ENCODE measurements at places on chromosomes 11 and 22. TPM values are rescaled to one million over a fixed set of nuclear protein-coding genes. Genes with fewer than 3 reads are reported as not detected.

DNA sequence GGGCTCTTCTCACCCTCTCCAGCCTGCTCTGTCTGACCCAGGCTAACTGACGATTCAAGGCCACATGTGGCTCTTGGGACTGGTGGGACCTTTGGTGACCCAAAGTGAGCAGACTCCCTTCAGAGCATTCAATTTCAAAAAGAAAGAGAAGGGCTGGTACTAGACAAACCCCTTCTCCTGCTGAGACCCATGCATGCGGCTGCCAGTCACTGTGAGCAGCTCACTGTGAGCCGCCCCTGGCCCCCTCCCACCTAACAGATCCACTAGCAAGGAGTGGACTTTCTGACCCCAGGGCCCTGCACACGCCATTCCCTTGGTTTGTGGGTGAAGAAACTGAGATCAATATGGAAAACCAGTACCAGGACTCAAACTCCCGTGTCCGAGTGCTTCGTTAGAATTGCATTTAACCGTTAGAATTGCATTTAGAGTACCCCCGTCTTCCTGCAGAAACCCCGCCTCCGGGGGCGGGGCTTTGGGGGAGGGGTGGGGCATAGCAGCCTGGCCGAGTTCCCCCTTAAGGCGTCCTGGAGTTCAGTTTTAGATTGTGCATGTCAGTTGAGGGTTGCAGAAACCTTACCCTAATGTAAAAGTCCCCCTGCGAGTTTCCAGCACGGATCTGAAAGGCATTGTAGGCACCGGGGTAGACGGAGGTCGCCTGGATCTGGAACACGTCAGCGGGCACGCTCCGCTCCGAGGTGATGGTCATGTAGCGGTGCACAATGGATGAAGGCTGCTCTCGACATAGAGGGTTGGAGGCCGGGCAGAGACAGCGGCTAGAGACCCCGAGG, 5.1 kb downstream of the EFEMP2 start:
- H3K4me1 ChIP-seq: peaks cover 33% of the 10 kb centered on the region
- H3K27me3 ChIP-seq: no peaks in the 10 kb centered on the region
- H3K36me3 ChIP-seq: peaks cover 31% of the 10 kb centered on the region
- H3K27ac ChIP-seq: peak overlapping the region; percentile 68
- DNase-seq: no peak

DNA sequence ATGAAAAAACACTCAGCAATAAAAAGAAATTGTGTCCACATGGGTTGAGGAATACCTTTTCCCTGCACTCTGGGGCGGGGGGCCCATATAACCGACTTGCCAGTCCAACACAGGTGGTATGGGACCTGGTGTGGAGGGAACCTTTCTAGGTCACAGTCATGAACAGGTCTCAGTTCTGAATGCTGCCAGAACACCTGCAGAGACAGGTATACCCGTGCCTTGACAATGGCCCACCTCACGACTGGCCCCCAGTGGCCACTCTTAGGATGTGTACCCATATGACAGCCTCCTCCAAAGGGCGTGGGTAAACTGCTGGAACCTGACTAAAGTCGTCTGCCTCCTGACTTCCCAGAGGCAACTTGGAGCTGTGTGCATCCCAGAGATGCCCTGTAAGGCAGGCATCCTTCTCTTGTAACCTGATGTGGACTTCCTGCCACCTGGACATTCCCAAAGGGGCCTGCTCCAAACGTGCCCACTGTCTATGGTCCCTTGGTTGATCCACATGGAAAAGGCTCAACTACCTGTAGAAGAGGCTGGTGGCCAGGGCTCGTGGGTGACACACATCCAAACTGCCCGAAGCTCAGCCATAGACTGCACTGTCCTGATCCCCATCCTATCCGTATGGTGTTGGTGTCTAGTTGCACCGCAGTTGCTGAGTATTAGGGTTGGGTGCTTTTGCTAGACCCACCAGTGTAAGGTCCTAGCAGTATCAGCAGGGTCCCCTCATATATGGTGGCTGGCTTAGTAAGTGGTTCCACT, 859.3 kb downstream of the BRD1 start:
- H3K4me3 ChIP-seq: no peak overlapping the region
- H3K36me3 ChIP-seq: no peaks in the 10 kb centered on the region
- H3K4me1 ChIP-seq: no peaks in the 10 kb centered on the region
- H3K27ac ChIP-seq: no peak overlapping the region
- peaks cover 4% of the 10 kb centered on the region for H3K27me3 ChIP-seq

GRCh38 chr11:46273511-46274205, 3.8 kb upstream of the CREB3L1 start:
- H3K4me3 ChIP-seq: no peak overlapping the region
- no peak for DNase-seq
- H3K27me3 ChIP-seq: peaks cover 28% of the 10 kb centered on the region
- H3K36me3 ChIP-seq: no peaks in the 10 kb centered on the region

- H3K36me3 ChIP-seq: no peaks in the 10 kb centered on the region
- no peak for DNase-seq
- peaks cover 5% of the 10 kb centered on the region for H3K4me1 ChIP-seq
- peaks cover 71% of the 10 kb centered on the region for H3K27me3 ChIP-seq
- H3K4me3 ChIP-seq: peak overlapping the region; percentile 33
Observed at GRCh38 chr11:7252683-7253213, 1.0 kb downstream of the SYT9 start.

Gene SPA17
- 1.1 TPM for total RNA-seq

DNA sequence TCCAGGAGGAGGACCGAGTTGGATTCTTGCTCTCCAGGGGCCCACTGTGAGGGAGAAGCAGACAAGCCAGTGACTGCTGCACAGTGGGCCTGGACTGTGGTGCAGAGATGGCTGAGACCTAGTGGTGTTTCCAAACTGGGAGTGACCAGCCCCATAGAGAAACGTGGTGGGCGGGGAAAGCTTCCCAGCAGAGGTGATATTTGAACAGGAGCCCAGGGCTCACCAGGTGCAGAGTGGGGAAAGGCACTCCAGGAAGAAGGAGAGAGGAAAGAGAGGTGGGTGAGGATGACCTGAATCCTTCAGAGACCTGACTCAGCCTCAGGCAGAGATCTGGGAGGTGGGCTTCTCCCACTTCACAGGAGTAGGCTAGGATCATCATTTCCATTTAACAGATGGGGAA, 52.1 kb upstream of the RASD2 start:
- no peaks in the 10 kb centered on the region for H3K36me3 ChIP-seq
- H3K4me1 ChIP-seq: no peaks in the 10 kb centered on the region
- no peak overlapping the region for H3K27ac ChIP-seq
- no peak for DNase-seq

DNA sequence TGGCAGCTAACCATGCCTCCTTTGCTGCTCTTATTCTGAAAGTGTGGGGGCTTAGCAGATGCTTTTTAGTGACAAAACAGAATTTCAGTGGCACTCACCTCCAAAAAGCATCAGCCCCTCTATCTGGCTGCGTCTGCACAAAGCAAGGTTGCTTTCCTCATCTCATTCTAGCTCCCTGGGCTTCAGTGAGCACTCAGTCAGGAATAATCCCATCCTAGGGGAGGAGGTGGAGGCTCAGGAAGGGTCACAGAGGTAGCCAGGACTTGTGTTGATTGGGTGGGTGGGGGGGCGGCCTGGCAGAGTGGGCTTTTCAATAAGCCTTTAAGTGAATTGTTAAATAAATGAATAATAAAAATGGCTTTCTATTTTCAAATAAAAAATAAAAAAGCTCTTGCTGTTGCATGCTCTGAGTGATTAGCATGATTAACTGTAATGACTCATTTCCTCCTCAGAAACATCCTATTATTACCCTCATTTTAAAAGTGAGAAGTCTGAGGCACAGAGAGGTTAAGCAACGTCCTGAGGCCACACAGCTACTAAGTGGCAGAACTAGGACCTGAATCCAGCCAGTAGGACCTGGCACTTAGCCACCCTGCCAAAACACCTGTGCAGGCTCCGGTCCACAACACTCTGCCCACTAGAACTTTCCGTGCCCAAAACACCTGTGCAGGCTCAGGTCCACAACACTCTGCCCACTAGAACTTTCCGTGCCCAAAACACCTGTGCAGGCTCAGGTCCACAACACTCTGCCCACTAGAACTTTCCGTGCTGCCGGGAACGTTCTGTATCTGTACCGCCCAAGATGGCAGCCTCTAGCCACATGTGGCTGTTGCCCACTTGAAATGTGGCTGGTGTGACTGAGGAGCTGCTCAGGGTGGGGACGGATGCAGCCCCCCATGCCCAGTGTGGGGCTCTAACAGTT, 5.5 kb downstream of the B3GAT1 start:
- H3K4me1 ChIP-seq: peaks cover 2% of the 10 kb centered on the region
- H3K27me3 ChIP-seq: peaks cover 33% of the 10 kb centered on the region
- no peak overlapping the region for H3K27ac ChIP-seq
- DNase-seq: no peak
- no peak overlapping the region for H3K4me3 ChIP-seq

GRCh38 chr11:92057849-92058442, 166.7 kb upstream of the FAT3 start:
- H3K27ac ChIP-seq: no peak overlapping the region
- no peak overlapping the region for H3K4me3 ChIP-seq
- H3K27me3 ChIP-seq: no peaks in the 10 kb centered on the region
- H3K4me1 ChIP-seq: no peaks in the 10 kb centered on the region
- no peaks in the 10 kb centered on the region for H3K36me3 ChIP-seq
- no peak for DNase-seq

DNA sequence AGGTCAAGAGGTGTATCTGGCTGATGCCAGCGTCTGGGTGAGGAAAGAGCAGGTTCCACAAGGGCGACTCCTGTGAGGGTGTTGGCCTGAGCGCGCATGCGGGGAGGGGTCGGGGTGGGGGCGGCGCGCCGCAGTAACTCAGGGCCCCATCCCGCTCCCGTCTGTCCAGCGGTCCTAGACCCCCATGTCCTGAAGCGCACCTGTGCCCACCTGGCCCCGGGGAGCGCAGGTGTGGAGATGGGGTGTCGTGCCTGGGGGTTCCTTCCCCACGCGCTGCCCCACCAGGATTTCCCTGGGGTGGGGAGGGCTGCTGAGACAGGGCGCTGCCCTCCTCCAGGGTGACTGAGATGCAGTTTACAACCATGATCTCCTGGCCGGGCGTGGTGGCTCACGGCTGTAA, 20.9 kb downstream of the RNH1 start:
- no peak for DNase-seq
- no peaks in the 10 kb centered on the region for H3K36me3 ChIP-seq
- H3K4me3 ChIP-seq: no peak overlapping the region

GRCh38 chr11:123407130-123407995, 22.7 kb upstream of the GRAMD1B start:
- no peaks in the 10 kb centered on the region for H3K36me3 ChIP-seq
- H3K27me3 ChIP-seq: no peaks in the 10 kb centered on the region
- H3K4me1 ChIP-seq: peaks cover 48% of the 10 kb centered on the region

Gene SLC37A2
- 0.60 TPM for total RNA-seq

Gene MOGAT2
- not detected for total RNA-seq

- peaks cover 2% of the 10 kb centered on the region for H3K4me1 ChIP-seq
- H3K36me3 ChIP-seq: no peaks in the 10 kb centered on the region
- no peak overlapping the region for H3K4me3 ChIP-seq
- H3K27me3 ChIP-seq: peaks cover 9% of the 10 kb centered on the region
- peak; percentile 47 for DNase-seq
Observed at GRCh38 chr11:122863704-122864326, 18.7 kb upstream of the JHY start.

Gene VPREB1
- total RNA-seq: not detected

DNA sequence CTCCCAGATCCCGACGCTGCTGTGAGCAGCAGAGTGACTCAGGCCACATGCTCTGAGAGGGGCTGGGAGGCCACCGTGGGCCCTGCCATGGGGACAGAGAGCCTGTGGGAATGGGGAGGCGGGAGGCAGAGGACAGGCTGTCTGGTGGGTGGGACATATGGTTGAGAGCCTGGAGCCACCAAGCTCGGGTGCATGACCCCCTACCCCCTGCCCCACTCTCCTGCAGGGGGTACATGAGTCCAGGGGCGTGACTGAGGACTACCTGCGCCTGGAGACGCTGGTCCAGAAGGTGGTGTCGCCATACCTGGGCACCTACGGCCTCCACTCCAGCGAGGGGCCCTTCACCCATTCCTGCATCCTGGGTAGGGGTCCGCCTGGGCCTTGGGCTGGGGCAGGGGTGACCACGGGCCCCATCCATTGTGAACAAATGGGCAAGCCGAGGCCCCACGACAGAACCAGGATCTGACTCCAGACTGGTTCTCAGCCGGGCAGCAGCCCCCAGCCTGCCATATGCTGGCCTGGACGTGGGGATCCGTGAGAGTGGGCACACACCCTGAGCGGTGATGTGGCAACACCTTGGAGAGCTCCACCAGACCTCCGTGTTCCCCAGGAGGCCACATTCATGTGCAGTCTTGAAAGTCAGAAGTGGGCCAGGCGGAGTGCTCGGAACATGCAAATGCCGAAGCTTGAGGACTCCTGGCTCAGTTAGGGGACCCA, 17.4 kb upstream of the ARHGAP8 start:
- H3K4me1 ChIP-seq: no peaks in the 10 kb centered on the region
- H3K27ac ChIP-seq: no peak overlapping the region
